ENCODE measurements at places on chromosomes 13 and 19. TPM values are rescaled to one million over a fixed set of nuclear protein-coding genes. Genes with fewer than 3 reads are reported as not detected.

- DNase-seq: peak; percentile 25
Observed at GRCh38 chr13:40394304-40394985, 272.0 kb downstream of the FOXO1 start.

GRCh38 chr19:15072930-15073647 is 8.9 kb upstream of the OR1I1 start:
- DNase-seq: peak; percentile 64

The COMP gene
- total RNA-seq: not detected

The ZNF443 gene
- total RNA-seq: 2.2 TPM

The TMIGD2 gene
- not detected for total RNA-seq

GRCh38 chr19:13729859-13730258 is 34.5 kb upstream of the MRI1 start:
- peak; percentile 25 for DNase-seq

GRCh38 chr19:48495396-48495795 is 16.2 kb downstream of the LMTK3 start:
- no peak for DNase-seq

DNA sequence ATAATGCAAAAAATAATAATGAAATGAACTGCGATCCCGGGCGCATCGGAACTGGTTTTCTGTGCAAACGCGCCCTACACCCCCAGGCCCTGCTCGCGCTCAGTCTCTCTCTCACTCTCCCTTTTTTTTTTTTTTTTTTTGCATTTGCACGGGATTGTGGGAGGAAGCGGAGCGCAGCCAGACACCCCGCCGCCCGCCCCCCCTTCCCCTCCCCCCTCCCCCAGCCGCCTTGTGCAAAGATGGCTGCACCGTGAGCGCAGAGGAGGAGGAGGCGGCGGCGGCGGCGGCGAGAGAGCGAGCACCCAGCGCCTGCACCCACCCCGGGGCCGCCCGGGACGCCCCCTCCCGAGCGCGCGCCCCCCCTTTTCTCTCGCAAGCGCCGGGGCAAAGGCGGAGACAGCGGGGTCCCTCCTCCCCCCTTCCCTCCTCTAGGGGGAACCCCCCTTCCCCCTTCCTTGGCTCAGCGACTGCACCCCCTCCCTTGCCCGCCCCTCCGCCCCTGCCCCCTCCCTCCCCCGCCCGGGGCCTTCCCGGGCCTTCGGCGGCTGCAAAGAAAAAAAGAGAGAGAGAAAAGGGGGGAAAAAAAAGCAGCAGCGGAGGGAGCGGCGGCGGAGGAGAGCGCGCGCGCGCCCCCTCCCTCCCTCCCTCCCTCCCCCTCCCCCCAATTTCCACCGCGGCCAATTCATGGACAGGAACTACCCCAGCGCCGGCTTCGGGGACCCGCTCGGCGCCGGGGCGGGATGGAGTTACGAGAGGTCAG is at the start of gene PRR12:
TSS of gene PRR12 (plus strand) at position 212 of the 760 bp plus-strand sequence. CDS start at position 685, 473 bp downstream.
- peak; percentile 75 for DNase-seq

The RFPL4A gene
- total RNA-seq: not detected

GRCh38 chr13:39816936-39817335 is 161.5 kb downstream of the COG6 start:
- DNase-seq: peak; percentile 65

GRCh38 chr19:33214596-33214995 is 11.1 kb downstream of the SLC7A10 start:
- DNase-seq: peak; percentile 25

DNA sequence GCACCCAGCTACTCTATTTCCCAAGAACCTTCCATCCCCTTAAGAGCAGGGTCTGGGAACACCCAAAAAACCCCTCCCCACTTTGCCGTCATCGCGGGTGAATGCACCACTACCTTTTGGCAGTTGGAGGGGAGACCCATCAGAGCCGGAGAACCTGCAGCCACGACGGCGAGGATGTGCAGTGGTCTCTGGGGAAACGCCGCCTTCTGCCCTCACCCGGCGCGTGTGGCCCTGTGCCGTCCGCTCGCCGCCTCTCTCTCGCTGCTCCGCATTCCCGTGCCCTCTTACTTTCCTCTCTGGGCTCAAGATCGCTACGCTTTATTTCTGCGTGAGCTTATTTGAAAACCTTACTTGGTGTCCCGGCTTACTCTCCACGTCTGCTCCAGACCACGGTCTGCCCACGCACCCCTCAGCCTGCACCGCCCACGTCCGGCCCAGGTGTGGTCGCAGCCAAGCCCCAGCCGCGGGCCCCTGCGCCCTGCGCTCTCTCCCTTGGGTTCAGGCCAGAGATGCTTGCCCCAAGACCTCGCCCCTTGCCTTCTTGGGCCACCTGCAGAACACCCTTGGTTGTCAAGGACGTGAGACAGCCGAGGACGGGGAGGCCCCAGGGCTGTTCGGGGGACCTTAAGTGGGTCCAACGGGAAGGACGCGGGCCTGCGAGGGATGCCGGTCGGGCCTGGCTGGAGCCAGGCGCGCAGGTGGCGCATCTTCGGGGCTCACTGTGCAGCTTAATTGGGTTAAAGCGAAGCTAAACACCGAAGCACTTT is 2.0 kb upstream of the MAB21L1 start:
- DNase-seq: no peak

GRCh38 chr13:28734906-28735305 is 16.1 kb upstream of the SLC46A3 start:
- DNase-seq: no peak

The IGFLR1 gene
- 24.0 TPM for total RNA-seq

GRCh38 chr13:113354831-113355610 is 8.9 kb downstream of the GRTP1 start:
- no peak for DNase-seq

GRCh38 chr19:47637550-47637949 is 28.6 kb downstream of the BICRA start:
- DNase-seq: no peak

The LRRC4B gene
- total RNA-seq: not detected

- DNase-seq: no peak
Observed at GRCh38 chr19:802498-803098, 5.3 kb downstream of the PTBP1 start.

The KIRREL2 gene
- total RNA-seq: 0.17 TPM

The ATP7B gene
- total RNA-seq: 0.94 TPM

The ZMYM2 gene
- total RNA-seq: 14.8 TPM

DNA sequence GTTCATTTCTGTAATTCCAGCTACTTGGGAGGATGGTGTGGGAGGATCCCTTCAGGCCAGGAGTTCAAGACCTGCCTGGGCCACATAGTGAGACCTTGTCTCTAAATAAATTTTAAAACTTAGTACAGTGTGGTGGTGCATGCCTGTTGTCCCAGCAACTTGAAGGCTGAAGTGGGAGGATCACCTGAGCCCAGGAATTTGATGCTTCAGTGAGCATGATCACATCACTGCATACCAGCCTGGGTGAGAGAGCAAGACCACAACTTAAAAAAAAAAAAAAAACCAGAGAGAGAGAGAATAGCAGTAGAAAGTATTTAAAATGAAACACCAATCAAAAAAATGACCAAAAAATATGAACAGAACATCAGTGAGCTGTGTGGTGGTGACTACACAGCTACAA is 7.1 kb upstream of the ZNF823 start:
- DNase-seq: peak; percentile 55

DNA sequence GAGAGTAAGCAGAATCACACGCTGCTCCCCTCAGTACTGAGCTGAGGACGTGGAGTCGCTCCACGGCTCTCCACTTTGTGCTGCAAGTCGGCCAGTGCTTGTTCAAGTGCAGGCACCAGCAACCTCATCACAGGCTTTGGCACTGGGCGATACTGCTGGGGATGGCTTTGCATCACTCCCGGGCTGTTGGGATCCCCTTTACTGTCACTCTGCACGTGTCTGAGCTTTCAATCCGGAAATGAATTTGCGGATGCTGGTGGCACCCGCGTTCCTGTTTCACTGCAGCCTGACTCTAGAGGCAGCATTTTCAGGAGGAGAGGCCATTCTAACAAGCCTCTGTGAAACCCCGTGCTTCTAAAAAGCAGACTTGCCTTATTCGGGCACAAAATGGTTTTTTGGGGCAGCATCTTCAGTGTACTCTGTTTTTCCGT is 19.1 kb downstream of the SMARCA4 start:
- no peak for DNase-seq

DNA sequence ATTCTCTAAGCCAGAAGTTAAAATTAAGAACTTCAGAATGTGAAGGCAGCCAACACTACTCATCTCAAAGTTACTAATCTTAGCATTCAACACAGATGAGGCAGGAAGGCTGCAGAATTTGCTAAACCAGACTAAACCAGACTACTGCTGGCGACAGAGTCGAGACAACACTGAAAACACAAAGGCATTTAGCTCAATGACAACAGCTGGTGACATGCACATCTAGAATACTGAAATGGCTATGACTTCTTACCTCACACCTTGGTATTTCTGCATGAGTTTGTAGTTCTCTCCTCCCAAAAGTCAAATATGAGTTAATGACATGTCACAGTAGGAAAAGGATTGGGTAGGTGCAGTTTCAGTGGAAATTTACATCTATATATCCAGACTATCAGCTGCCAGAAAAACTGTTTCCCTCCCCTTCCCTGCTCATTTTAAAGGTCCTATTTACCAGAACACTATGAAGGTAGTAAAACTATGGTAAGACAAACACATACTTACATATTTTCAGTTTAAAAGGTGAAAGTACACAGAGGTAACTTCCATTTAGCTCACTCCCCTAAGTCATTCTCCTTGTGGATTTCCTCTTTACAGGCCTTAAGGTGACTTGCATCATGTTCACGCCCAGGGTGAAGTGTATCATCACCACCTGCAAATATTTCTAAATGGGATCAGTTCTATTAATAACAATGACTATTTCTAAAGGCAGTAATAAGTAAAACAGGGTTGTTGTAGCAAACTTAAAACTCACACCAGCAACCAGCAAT is 21.4 kb downstream of the FOXO1 start:
- DNase-seq: no peak

- no peak for DNase-seq
Observed at GRCh38 chr19:35264268-35265125, 4.3 kb upstream of the USF2 start.

The ZNF865 gene
- 1.4 TPM for total RNA-seq

GRCh38 chr13:28492569-28493367 is 2.2 kb downstream of the FLT1 start:
- no peak for DNase-seq

The CYP4F8 gene
- total RNA-seq: not detected

The CYP4F12 gene
- total RNA-seq: not detected

DNA sequence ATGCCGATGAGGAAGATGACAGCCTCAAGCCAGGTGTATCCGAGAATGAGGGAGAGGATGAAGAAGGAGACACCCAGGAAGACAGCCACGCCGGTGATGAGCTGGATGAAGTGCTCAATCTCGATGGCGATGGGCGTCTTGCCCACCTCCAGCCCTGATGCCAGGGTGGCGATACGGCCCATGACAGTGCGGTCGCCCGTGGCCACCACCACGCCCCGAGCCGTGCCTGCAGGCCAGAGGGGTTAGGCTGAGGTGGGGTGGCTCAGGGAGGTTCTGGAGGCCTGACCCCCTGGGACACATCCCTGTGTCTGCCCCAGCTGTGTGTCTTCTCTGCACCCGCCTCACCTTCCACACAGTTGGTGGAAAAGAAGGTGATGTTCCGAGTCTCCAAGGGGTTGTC is 9.1 kb downstream of the ATP1A3 start:
- DNase-seq: no peak

GRCh38 chr19:35643255-35644205 is 2.0 kb downstream of the ETV2 start:
- DNase-seq: peak; percentile 84

GRCh38 chr13:93499991-93500390 is 273.4 kb downstream of the GPC6 start:
- no peak for DNase-seq

The CEACAM7 gene
- total RNA-seq: not detected

The TNFSF11 gene
- not detected for total RNA-seq

GRCh38 chr13:32902874-32903273 is 113.3 kb upstream of the KL start:
- peak; percentile 44 for DNase-seq

DNA sequence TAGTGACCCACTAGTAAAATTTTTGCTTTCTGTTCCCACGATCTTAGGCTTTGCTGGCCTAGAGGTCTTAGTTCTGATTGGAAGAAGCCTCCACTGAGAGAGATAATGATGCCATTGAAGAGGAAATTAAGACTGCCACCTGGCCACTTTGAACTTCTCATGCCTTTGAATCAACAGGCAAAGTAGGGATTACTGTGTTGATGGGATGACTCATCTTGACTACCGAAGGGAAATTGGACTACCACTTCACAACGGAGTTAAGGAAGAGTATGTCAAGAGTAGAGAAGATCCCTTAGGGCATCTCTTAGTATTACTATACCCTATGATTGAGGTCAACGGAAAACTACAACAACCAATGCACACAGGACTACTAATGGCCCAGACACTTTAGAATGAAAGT is 12.7 kb upstream of the FREM2 start:
- DNase-seq: peak; percentile 15

DNA sequence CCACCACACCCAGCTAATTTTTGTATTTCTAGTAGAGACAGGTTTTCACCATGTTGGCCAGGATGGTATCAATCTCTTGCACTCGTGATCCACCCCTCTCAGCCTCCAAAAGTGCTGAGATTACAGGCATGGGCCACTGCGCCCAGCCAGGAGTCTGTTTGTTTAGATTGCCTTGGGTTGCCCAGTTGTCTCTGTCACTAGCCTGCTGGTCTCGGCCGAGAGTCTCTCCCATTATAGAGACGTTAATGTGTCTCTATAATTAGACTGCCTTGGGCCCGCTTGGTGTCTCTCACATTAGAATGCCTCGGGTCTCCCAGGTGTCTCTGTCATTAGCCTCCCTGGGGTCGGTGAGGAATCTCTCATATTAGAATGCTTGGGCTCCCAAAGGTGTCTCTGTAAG is 1533.6 kb downstream of the UQCRFS1 start:
- DNase-seq: no peak

- no peak for DNase-seq
Observed at GRCh38 chr13:20390526-20391175, 135.0 kb downstream of the CRYL1 start.

- DNase-seq: peak; percentile 88
Observed at GRCh38 chr19:1189419-1189818, 15.4 kb upstream of the SBNO2 start.

- no peak for DNase-seq
Observed at GRCh38 chr13:72823724-72824123, 41.8 kb downstream of the PIBF1 start.

DNA sequence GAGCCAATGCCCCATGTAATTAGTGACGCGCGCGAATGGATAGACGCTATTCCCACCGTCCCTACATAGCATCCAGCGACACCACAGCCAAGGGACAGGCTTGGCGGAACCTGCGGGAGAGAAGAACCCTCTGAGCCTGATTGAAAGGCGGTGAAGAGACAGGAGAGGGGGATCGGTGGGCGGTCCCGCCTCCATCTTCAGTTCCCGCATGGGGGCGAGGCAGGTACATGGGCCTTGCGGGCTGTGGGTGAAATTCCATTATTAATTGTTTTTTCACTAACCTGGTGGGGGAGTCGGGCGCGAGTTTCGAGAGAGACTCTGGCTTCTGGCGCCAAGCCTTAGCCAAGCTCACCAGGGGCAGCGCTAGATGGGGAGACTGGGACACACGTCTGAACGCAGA is 8.4 kb upstream of the TEX101 start:
- DNase-seq: no peak

DNA sequence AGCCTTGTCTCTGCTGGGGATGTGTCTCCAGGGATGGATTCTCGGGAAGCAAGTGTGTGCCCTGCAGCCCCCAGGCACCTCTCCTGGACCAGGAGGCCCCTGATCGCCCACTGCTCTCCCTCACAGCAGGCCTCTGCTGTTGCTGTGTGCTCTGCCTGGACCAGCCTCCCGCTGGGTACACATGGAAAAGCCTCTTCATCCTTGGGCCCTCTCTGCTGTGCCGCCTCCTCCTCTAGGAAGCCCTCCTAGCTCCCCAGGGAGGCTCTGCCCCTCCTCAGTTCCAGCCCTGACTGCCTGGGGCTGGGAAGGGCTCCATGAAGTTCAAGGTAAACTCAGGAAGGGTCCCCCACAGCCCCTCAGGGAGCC is 12.0 kb downstream of the NDUFA11 start:
- no peak for DNase-seq

GRCh38 chr19:23972161-23972560 is 57.5 kb downstream of the ZNF726 start:
- DNase-seq: no peak
